ENCODE measurements at places on chromosomes 13 and 19.

GRCh38 chr13:50156140-50156539 lies 140.9 kb downstream of the KCNRG start:
- no peak for DNase-seq

GRCh38 chr13:33256148-33256840 lies 29.3 kb downstream of the STARD13 start:
- peak; percentile 61 for DNase-seq

DNA sequence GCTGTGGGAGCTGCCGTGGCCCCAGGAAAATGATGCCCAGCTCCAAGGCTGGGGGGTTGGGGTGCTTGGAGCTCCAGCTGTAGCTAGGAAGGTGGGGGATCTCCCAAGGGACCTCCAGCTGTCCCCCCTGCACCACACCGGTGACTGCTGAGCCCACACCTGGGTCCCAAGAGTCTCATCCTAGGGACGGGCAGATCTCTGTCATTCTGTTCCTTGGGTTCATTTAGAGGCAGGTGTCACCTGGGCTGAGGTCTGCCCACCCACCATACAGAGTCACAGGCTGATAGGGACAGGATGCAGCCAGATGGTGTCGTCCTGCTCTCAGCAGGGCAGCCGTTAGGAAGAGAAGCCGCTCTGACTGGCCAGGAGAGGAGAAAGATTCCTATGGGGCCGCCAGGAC lies 5.3 kb downstream of the F2RL3 start:
- DNase-seq, result no peak

- DNase-seq, result peak; percentile 91
Measured at GRCh38 chr19:48812094-48812929, 1.5 kb upstream of the BCAT2 start.

DNA sequence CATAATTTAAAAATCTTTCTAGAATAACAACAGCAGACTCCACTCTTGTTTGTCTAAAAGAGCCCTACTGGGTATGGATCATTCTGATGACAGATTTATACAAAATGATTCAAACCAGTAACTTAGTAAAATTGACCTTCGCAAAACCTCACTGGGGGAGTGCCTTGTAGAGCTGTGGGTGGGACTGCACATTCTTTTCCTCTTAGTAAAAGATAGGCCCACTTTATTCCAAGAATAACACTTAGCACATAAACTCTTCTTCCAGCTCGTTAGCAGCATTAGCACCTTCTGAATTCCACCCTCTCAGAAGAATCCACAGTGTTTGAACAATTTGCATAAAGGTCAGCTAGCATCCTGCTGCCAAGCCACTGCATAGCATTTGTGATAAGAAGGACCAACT lies 106.8 kb downstream of the STOML3 start:
- DNase-seq, result no peak

GRCh38 chr13:111897178-111897845 lies 169.6 kb upstream of the SOX1 start:
- peak; percentile 45 for DNase-seq

DNA sequence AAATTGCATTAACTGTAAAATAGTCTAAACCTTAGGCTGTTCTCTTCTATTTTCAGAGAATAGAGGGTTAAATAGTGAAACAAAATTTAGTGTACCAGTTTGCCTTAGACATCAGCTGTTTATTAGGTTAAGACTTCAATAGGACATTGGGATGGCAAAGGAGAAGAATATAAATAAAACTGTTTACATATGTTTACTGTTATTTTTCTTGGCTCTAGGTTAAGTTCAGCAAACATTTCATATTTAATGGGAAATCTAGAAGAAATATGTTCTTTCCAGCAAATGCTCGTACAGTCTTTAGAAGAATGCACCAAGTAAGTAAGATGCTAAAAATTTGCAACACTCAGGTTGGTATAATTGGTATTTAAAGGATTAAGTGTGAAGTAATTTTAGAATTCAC lies 76.5 kb upstream of the TEX29 start:
- no peak for DNase-seq

- no peak for DNase-seq
Measured at GRCh38 chr13:107642831-107643230, 572.5 kb downstream of the LIG4 start.

- no peak for DNase-seq
Measured at GRCh38 chr19:12543855-12544254, 7.4 kb downstream of the ZNF564 start.

DNA sequence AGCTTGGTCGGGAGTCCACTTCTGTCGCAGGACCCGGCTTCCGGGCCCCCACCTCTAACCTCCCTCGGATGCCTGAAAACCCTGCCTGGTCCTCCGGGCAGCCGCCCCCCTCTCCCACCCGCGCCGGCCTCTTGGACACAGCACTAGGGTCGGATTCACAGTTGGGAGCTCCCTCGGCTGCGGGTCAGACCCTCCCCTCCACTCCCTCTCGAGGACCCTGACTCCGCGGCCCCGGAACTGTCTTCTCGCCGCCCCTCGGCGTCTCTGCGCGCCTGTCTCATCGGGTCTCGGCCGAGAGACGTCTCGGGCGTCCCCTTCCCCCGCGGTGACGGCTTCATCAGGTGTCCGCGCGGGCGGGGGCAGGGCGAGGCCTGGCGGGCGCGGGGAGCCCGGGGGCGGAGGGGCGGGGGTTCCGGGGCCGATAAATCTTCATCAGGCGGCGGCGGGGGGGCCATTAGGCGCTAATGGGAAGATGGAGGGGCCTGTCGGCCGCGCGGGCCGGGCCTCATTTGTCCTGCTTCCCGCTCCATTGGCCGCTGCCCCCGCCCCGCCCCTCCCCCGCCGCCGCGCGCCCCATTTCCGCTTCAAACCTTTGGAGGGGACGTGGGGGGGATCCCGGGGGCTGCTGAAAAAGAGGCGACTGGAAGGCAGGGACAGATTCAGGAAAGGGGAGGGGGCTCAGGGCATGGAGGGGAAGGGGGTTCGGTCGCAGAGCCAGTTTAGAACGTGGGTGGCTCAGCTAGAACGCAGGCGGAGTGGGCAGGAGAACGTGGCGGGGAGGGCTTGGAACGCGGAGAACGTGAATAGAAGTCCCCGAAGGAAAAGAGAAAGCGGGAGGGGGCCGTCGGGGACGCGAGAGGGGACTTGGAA lies 11.8 kb upstream of the ERFL start:
- peak; percentile 78 for DNase-seq

DNA sequence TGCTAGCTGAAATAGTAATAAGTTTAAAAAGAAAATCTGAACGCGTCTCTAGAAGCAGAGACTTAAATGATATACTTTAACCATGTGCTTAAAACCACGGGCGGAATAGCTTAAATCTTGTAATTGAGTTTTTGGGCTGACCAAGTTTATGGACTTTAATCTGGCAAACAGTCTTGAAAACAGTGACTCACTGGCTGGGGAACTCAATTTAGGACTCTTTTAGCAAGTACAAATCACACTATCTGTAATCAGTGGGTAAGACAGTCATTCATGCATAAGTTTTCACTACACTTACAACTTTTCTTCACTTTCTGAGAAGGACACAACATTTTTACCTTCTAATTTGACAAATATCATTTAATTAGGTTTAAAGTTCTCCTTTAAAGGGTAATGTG lies 26.8 kb downstream of the ZNF627 start:
- DNase-seq, result no peak

DNA sequence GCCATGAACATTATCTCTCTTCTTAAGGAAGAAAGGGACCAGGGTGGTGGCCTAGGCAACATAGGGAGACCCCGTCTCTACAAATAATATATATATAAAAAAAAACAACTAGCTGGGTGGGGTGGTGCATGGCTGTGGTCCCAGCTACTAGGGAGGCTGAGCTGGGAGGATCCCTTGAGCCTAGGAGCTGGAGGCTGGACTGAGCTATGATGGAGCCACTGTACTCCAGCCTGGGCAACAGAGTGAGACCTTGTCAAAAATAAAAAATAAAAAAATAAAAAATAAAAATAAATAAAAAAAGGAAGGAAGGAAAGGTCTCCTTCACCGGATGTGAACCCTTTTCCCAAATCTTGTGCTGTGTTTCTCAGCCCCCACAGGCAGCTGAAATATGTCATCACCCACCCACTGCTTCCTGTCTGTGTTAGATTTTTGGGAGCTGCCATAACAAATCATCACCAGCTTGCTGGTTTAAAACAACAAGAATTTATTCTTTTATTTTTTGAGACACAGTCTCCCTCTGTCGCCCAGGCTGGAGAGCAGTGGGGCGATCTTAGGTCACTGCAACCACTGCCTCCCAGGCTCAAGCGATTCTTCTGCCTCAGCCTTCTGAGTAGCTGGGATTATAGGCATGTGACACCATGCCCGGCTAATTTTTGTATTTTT lies 9.5 kb upstream of the TSPAN16 start:
- DNase-seq, result no peak

- no peak for DNase-seq
Measured at GRCh38 chr19:4933528-4933927, 24.2 kb downstream of the UHRF1 start.

DNA sequence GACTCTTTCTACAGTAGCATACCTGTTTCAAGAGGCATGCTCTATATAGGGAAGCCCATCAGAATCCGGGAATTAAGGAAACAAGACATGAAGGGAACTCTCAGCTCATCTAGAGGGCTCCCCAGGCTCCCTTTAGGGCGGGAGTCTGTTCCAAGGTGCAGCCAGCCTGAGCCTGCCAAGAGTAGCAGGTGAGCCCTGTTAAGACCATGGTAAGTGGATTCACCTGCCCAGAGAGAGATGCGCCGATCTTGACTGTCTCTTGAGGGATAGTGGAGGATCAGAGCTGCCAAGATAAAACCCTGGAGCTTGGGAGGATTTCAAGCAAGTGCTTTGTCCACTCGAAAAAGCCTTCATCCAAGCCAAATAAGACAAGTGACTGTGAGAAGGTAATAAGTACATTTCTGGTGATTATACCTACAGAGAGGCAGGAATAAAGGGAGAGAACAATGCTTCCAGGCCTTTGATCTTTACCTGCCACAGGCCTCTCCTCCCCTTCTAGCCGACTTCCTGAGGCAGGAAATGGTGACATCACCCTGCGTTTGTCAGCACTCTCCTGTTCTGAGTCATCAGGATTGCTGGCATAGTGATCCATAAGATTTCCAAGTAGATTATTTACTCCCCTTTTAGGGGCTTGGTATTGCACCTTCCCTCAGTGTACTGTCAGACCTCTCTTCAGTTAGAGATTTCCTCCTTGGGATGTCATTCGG lies 31.5 kb downstream of the KLF5 start:
- DNase-seq, result peak; percentile 96

- no peak for DNase-seq
Measured at GRCh38 chr13:42049454-42049813, 986 bp downstream of the DGKH start.

GRCh38 chr13:25686831-25687470 lies 315.2 kb downstream of the ATP8A2 start:
- DNase-seq, result no peak

GRCh38 chr13:107211073-107211472 lies 643.1 kb upstream of the ARGLU1 start:
- peak; percentile 89 for DNase-seq

DNA sequence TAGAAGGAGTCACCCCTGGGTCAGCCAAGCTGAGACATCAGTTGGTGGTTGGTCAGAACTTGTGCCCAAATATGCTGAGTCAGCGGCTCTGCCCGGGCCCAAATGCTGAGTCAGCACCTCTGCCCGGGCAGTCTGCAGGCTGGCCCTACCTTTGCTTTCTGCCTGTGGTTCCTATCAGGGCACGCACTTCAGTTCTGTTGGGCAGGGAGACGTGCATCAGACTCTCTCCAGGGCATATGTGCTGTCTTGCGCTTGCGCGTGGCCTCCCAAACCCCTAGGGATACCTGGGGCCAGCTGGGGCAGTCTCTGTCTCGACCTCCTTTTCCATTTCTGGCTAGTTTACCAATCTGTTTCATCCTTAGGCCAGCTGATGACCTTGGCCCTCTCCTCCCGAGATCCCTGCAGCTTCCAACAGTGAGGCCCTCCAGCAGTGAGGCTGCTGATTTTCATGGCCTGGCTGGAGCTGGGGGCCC lies 24.4 kb upstream of the LDLR start:
- DNase-seq, result no peak

- peak; percentile 69 for DNase-seq
Measured at GRCh38 chr19:41264581-41265394, 616 bp downstream of the HNRNPUL1 start.

DNA sequence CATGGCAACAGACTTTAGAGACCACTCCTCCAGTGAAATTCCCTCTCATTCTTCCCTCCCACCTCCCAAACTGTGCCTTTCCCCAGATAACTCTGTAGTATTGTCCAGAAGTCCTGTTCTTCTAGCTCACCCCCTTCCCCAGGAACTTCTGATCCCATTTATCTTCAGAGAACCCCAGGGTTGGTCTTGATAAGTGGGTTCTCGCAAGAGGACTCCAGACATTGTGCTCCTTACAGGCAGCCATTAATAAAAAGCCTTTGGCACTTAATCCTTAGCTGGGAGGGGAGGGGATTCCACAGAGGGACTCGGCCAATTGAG lies 1.9 kb downstream of the LTBP4 start:
- peak; percentile 61 for DNase-seq

GRCh38 chr13:97212601-97213040 lies 9.5 kb upstream of the MBNL2 start:
- no peak for DNase-seq

DNA sequence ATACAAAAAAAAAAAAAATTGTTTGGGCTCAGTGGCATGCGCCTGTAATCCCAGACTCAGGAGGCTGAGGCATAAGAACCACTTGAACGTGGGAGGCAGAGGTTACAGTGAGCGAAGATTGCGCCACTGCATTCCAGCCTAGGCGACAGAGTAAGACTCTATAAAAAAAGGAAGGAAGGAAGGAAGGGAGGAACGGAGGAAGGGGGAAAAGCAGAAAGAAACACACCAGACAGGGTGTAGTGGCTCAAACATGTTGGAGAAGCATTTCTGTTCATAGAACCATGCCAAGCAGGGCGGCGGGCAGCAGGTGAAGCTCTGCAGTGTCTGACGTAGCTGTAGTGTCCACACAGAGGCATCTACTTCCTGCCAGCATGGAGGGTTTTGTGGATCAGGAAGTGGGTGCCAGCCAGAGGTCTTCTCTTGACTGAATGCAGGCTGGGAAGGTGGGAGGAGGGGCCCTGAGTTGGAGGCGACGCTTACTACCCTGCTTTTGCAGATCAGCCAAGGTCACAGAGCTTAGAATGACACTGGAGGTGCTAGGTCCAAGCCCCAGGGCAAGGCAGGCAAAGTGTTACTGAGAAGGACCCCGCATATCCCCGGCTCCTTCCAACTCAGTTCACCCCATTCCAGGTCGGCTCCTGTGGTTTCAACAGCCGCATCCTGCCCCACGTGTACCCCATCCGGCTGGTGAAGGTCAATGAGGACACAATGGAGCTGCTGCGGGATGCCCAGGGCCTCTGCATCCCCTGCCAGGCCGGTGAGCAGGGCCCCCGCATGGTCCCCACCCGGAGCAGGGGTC lies 11.6 kb upstream of the PGLS start:
- no peak for DNase-seq

DNA sequence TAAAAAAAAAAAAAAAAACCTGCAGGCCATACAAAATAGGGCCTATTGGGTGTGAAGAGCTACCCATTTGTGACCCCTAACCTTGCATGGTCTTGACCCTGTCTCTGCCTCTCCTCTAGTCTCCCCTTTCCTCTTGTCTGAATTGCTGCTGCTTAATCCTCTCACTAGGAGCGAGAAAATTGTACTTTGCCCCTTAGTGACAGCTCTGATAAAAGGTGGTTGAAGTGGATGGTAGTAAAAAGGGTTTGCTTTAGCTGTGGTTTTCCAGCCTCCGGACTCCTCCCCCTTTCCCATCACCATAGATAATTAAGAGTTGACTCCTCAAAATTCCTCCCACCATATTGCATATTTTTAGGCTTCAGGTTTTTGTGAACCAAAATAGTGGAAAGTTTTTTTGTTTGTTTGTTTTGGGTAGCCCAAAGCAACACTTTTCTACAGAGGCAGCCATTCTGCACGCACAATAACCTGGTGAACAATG lies 23.5 kb downstream of the ACTN4 start:
- no peak for DNase-seq

GRCh38 chr19:19185853-19186740 lies 5.9 kb downstream of the BORCS8 start:
- DNase-seq, result peak; percentile 85

- DNase-seq, result peak; percentile 90
Measured at GRCh38 chr13:29543230-29544215, 52.0 kb downstream of the SLC7A1 start.
